HS-5 (cell line): ENCODE measurements at places on chromosomes 7 and 10.

DNA sequence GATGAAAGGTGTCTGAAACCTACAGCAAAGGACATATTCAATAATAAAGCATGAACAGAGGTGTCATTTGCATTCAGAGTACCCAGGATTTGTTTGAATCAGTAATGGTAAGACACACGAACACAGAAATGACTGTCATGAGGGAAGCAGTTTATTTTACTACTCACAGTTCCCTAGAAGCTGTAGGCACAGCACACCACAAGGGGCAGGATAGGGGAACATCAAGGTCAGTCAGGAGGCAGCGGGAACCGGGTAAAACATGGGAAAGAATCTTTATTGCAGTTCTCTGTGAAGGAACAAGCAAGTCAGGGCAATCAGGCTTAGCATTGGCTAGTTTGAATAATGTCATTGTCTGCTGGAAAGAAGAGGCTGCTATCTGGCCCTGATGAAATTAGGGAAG, 70.2 kb upstream of the PDSS1 start:
- no peak for DNase-seq

GRCh38 chr7:152419473-152420429, 16.1 kb downstream of the KMT2C start:
- no peak for DNase-seq

DNA sequence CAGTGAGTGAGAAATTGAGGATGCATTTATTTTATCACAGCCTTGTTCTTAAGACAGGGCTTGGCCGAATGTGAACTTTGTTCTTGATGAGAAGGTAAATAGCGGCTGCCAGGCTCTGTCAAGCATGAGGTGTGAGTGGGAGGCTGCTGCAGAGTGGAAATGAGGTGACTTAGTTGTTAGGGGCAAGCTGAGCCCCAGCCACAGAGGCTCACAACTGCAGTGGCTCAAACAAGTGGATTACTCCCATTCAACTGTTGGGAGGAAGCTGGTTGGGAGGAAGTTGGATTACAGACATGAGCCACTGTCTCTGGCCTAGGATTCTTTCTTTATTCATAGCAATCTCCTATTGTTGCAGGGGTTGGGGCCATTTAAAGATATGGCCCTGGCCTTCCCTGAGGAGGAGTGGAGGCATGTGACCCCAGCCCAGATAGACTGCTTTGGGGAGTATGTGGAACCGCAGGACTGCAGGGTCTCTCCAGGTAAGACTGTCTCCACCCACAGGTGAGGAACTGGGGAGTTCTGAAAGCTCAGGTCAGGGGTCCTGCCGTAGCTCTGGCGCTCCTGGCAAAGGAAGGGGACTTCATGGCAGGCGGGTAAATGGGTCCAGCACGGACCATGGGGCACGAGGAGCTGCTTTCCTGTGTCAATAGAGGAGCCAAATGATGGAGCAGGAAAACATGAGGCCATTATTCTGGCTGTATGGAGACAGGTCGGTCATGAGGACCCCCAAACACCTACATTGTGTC, 7.1 kb downstream of the ZSCAN25 start:
- no peak for DNase-seq

GRCh38 chr10:99806091-99806490, 23.7 kb downstream of the ABCC2 start:
- DNase-seq: no peak

DNA sequence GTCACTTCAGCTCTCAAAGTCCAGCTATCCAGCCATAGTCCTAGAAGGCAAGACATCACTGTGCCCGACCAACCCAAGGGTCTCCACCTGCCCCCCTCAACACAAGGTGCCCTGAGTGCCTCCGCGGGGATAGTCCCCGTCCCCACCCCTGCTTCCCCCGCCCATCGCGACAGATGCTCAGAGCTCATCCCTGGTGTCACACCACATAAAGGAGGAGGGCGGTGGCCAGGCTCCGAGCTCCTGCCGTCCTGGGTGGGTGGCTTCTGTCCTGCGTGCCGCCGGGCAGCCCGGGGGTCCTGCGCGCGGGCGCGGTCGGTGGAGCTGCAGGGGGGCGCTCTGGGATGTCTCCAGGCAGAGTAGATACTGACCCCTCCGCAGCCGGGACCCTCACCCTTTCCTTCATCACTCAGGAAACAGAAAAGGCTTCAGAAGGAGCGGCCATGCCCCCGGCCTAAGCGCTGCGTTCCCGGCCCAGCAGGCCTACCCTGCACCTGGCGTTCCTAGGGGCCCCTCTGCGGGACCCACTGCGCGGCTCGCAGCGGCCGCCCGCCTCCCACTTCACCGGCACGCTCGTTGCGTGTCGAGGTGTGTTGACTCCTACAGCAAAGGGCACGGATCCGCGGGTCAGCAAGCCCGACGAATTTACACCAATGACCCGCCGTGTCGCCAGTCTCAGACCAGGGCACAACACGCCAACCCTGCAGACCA, 53.4 kb downstream of the ALOX5 start:
- DNase-seq: no peak

- no peak for DNase-seq
These were observed 26.6 kb downstream of the ZNF775 start for GRCh38 chr7:150405584-150406311.

DNA sequence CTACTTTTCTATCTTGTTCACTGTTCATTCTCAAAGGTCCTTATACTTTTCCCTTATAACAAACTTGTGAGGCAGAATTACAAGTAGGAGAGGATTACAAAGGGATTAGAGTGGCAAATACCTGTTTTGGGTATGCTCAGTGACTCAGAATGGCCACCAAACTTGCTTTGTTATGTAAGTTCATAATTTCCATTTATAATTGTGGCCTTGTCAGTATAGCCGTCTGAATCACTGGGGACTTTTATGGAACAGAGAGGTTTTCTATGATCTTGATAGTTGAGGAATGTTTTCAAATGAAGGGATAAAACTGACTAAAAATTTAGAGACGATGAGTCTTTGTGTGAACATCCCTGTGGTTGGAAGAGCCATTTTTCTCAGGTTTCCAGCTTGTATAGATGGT, 116.2 kb downstream of the SND1 start:
- no peak for DNase-seq

DNA sequence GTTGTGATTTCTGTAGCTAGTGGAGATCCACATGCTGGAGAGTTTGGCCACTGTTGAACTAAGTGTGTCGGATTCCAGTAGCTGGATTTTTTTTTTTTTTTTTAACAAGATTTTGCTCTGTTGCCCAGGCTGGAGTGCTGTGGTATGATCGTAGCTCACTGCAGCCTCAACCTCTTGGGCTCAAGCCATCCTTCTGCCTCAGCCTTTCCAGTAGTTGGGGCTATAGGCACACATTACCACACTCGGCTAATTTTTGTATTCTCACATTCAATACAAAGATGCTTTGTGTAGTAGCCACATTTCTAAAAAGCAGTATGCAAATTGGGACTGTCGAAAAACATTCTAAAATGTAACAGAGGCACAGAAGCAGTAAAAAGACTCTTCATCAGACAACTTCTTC, 63.5 kb downstream of the RABGEF1 start:
- no peak for DNase-seq

GRCh38 chr10:119343011-119343601, 135.7 kb downstream of the GRK5 start:
- DNase-seq: no peak

- DNase-seq: no peak
These were observed 14.9 kb upstream of the ADGRA1 start for GRCh38 chr10:133072720-133073390.

DNA sequence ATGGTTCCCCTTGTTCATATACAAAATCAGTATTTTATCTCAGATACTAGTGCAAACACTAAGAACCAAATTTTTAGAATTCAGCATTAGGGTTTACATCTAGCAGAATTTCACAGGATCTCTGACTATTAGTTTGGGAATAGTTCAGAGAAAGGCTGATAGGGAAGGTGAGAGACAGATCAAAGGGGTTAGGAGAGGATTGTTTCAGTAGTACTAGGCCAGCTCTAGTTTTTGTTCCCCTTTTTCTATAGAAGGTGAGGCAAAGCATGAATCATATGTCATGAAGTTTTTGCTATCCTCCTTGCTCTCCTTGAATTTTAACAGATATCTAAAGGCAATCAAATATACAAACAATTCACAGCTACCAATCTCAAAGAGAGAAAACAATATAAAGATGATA, 26.1 kb upstream of the CTNNA3 start:
- no peak for DNase-seq

GRCh38 chr7:54802841-54803240, 43.8 kb upstream of the SEC61G start:
- DNase-seq: no peak

DNA sequence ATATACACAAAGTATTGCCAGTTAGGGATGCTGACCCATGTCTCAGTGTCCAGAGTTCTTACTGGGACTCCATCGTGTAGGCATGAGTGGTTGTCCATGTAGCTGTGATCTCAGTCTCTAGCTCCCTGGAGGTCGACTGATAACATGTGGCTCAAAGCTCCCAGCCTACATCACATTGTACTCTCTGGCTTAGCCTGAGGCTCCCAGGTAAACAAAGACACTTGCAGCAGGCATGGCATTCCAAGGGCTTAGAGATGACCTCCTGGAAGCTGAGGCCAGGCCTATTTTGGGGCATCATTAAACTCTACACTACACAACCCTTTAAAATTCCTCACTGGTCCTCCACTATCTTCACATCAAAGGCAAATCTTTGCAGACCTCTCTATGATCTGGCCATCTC, 100.8 kb upstream of the DOCK1 start:
- no peak for DNase-seq

DNA sequence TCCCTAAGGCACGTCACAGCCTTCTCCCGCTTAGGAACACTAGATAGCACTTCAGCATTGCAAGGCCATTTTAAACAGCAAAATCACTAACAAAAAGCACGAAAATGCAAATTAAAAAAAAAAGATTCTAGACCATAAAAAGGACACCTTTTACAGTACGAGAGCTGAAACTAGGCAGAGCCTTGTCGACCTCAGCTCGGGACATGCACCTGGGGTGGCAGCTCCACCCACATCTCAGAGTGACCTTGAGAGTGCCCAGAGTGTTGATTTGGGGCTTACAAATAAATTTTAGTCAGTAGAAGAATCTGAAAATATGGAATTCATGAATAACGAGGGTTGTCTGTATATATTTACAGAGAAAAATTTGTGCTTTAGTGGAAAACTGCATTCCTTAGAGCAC, 1.1 kb downstream of the MRPS24 start:
- no peak for DNase-seq

- DNase-seq: no peak
These were observed 119.9 kb downstream of the HECW1 start for GRCh38 chr7:43232366-43232765.

DNA sequence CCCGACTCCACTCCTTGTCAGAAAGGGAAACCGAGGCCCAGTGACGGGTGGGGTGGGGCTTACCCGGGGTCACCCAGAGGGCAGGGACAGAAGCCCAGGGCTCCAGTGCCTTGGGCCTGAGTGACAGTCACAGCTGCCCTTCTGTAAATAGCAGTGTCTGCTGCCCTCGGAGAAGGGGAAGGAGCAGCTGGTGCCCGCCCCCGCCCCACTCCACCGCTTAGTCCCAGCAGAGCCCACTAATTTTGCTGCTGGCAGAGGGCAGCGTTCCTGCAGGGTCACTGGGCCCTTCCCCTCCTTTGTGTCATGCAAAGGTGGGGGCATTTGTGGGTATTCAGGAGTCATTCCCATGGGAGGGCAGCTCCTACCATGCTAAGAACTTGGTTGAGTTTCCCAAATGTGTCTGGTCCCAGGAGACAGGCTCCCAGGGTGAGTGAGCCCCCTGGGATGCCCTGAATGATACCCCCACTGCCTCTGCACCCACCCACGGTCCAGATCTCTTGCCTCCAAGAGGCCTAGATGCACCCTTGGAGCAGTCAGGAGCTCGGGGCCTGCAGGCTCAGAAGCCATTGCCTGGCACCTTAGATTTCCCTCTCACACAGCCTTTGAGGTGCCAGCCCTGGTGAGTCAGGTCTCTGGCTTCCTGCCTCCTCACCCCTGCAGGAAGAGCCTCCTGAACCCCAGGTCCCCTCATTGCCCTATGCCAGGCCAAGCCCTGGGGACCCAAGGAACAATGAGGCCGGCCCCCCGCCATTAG, 17.2 kb downstream of the SH2B2 start:
- no peak for DNase-seq

- no peak for DNase-seq
These were observed 2.0 kb downstream of the STAMBPL1 start for GRCh38 chr10:88881922-88882645.

GRCh38 chr10:43728425-43728824, 79.7 kb upstream of the ZNF32 start:
- no peak for DNase-seq

DNA sequence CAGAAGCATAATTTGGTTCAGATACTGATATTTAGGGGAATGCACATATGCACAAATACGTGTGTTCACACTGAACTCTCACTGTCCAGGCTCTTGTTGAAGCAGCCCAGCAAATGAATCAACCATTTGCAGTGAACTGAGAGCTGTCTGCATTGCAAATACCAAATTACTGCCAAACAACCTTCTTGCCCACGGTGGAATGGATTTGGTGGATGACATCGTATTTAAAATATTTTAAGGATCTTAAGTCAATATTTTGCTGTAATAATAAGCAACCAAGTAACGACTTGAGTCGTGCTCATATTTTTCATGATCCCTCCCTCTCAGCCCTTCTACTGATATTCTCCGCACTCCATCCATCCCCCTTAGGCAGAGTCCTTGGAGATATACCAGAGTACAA, 107.9 kb upstream of the FEZF1 start:
- no peak for DNase-seq

- no peak for DNase-seq
These were observed 36.8 kb downstream of the WIPF3 start for GRCh38 chr7:29843093-29843492.

DNA sequence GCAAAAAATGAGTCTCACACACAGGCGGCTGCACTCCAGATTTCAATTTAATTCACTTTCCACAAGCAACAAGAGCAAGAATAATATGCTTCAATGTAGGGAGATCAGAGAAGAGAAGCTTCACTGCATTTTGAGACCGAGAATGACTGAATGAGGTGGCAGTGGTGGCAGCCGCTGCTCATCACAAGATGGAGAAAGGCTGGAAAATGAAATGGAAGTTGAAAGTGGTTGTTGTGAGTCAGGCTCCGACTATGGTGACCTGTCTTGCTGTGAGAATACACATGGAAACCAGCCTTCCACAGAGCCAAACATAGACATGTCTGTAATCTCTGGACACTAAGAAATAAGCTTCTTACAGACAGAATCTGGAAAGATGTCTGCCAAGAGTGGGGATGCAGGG, 499.6 kb upstream of the LRRN3 start:
- no peak for DNase-seq

GRCh38 chr7:85184599-85185423, 2.0 kb downstream of the SEMA3D start:
- DNase-seq: no peak

- DNase-seq: no peak
These were observed 72.3 kb upstream of the LEP start for GRCh38 chr7:128168667-128169210.

- no peak for DNase-seq
These were observed 55.8 kb downstream of the INPP5A start for GRCh38 chr10:132593389-132593788.

DNA sequence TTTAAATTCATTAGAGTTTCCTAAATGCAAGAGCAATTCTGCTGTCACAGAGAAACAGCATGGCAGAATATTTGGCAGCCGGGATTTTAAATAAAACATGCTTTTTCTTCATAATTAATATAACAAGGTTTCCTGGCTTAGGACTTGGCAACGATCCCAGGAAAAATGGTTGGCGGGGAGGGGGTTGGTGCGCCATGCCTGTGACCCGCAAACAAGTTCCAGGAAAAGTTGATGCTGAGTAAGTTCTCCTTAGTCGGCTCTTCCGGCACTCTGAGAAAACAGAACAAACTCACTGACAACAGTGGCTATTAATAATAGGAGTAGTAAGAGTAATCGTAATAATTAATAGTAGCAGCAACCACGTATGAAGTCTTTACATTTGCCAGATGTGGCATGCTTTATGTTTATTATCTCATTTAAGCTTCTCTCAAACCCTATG, 4.6 kb downstream of the HABP2 start:
- DNase-seq: no peak
